ENCODE measurements at places on chromosomes 2 and 18. TPM values are rescaled to one million over a fixed set of nuclear protein-coding genes. Genes with fewer than 3 reads are reported as not detected.

RFTN2 gene
- 1.1 TPM for total RNA-seq

ANKRD62 gene
- not detected for total RNA-seq

SPP2 gene
- total RNA-seq, result not detected

PRLH gene
- not detected for total RNA-seq

ACTG2 gene
- 140 TPM for total RNA-seq

MBD1 gene
- 127 TPM for total RNA-seq

SOCS6 gene
- 39.8 TPM for total RNA-seq

MOB1A gene
- 74.3 TPM for total RNA-seq

FTCDNL1 gene
- not detected for total RNA-seq

GRCh38 chr18:6357668-6358067 is 57.0 kb downstream of the L3MBTL4 start:
- DNase-seq, result no peak

GRCh38 chr2:216147172-216148131 is 38.3 kb downstream of the XRCC5 start:
- no peak for DNase-seq

- DNase-seq, result no peak
Measured at GRCh38 chr2:23235736-23236135, 149.2 kb upstream of the KLHL29 start.

GRCh38 chr2:240397924-240398645 is 37.4 kb upstream of the GPC1 start:
- DNase-seq, result peak; percentile 37

DNA sequence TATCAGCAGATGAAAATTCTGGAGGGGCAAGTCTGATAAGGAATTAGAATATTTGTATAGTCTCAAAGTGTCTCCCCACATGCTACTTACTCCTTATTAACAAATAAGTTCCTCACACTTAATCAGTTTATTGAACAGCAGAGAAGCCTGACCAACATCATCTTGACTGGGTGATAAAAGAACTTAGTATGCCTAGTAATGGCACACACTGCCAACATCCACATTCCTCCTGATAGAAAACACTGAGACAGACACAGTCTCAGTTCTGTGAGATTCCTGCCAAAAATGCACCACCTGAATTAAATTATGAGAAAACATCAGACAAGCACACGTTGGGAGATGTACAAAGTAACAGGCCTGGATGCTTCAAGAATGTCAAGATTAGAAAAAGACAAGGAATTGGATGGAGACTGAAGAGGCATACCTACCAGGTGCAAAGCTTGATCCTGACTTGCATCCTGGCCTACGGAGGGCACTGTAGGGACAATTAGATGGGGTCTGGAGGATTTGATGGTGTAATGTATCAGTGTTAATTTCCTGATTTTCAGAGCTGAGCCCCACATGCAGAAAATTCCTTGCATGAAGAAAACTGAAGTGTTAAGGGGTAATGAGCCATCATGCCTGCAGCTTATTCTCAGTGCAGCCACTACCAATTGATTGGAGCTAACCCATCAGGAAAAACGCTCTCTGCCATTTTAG is 200.4 kb upstream of the SH3BP4 start:
- DNase-seq, result no peak

- no peak for DNase-seq
Measured at GRCh38 chr2:155080373-155080772, 381.9 kb downstream of the KCNJ3 start.

GRCh38 chr2:105915005-105915558 is 170.4 kb downstream of the NCK2 start:
- DNase-seq, result no peak

GRCh38 chr18:25935356-25935755 is 155.1 kb downstream of the SS18 start:
- no peak for DNase-seq

GRCh38 chr2:147483911-147484310 is 360.9 kb upstream of the ACVR2A start:
- DNase-seq, result no peak

DNA sequence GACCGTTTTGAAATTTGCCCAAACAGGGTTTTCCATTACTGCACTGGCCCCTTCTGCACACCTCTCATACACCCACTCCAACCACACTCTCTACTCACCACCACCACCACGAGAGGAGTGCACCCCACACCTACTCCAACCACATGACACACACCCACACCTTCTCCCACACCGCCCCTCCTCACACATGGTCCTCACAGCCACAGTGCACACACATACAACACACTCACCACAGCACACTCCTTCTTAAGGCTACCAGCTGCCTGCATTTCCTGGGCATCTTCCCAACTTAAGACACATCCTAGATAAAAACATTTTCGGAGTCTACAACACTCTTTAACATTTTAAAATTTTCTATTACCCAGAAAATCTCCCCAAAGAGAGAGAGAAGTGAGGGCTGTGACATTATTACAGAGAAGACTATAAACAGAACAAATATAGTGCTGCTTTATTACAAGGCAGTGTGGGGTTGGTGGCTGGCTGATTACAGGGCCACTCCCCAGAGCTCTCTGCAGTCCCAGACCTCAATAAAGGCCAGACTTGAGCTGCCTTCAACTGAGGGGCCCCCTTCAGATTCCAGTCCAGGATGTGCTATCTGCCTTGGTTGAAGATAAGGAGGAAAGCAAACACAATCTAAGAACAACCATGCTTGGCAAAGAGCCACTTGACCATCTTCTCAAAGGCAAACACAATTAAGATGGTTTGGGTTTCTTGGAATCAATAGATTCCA is 36.1 kb downstream of the NHEJ1 start:
- DNase-seq, result peak; percentile 63

DNA sequence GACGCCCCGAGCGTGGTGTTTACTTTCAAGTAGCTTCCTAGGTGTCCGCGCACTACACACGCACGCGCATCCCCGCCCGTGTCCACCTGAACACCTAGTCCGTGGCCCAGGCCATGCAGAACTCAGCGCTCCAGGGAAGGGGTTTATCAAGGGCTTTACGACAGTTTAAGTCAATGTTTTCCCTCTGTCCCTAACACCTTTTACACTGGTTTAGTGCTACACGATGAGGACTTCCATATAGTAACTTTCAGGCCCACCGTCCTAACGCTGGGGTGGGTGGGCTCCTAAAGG is 1.4 kb upstream of the BCL2 start:
- DNase-seq, result peak; percentile 72

GRCh38 chr2:58110765-58111164 is 64.2 kb downstream of the VRK2 start:
- DNase-seq, result no peak

GRCh38 chr18:12301263-12302005 is 6.6 kb upstream of the TUBB6 start:
- DNase-seq, result no peak

DNA sequence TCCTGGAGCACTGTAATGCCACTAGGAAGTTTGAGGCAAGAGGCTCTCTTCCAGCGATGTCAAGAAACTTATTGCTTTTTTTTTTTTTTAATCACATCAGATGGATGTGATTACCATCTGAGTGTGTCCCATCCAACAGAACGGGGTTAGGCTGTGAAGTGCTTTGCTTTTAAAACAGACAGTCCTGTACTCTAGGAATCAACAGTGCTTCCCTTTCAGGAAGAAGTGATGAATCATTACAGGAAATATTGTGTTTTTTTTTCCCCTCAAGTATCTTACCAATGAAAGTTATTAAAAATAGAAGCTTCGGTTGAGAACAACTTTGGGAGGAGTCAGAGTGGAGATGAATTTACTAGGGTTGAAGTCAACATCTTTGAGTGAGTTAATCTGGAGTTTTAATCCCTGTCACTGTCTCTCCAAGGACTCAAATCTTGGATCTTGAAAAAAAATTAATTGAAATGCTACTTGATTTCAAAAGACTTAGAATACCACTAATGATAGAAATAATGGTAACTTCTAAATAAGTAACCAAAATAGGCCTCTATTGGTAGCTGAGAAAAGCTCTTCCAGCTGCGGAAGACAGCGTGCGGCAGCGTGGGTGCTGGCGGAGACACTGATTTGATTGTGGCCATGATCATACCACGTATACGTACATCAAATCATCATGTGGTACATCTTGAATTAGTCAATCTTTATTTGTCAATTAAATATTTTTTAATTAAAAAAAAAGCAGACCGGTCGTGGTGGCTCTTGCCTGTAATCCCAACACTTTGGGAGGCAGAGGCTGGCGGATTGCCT is 45.5 kb downstream of the GATA6 start:
- no peak for DNase-seq

GRCh38 chr2:74228772-74229171 is 30.4 kb downstream of the MTHFD2 start:
- no peak for DNase-seq

DNA sequence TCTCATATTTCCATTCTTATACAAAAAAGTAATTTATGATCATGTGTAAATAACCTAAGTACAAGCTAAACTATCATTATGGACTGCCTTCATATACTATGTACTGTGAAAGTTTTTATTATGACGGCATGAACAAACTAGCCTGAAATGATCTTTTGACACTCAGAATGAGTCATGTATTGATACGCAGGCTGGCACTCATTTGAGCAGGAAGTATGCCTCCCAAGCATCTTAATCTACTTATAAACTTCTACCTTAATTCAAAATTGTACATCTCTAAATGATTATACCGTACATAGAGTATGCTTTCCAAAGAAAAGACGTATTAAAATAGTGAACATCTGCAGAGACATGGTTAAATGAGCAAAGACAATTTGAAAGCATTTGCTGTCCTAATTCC is 207.1 kb upstream of the SPOPL start:
- DNase-seq, result no peak

- DNase-seq, result peak; percentile 36
Measured at GRCh38 chr2:3628800-3629199, 29.2 kb upstream of the ALLC start.
